A549 treated with CORT108297 at 1 μM for 4 hours (cell line): ENCODE measurements at places on chromosomes 16 and 17. TPM values are rescaled to one million over a fixed set of nuclear protein-coding genes. Genes with fewer than 3 reads are reported as not detected.

Gene PPL
- 2.4 to 3.3 TPM (median 3.1 TPM) in 5 replicates for total RNA-seq

Gene NPLOC4
- 85.0 to 106 TPM (median 100 TPM) in 5 replicates for total RNA-seq

Gene TGFB1I1
- total RNA-seq = 35.9 to 63.4 TPM (median 47.8 TPM) in 5 replicates

Gene KCTD2
- total RNA-seq = 27.7 to 31.5 TPM (median 29.5 TPM) in 5 replicates

Gene ARHGDIG
- total RNA-seq = 2.4 to 3.5 TPM (median 3.3 TPM) in 5 replicates

Gene RAB26
- 2.4 to 4.6 TPM (median 3.5 TPM) in 5 replicates for total RNA-seq

Gene TEKT5
- not detected in 5 replicates for total RNA-seq

Gene NT5M
- total RNA-seq = 7.2 to 11.6 TPM (median 10.0 TPM) in 5 replicates
